Gastroesophageal sphincter (tissue), 4 donors: ENCODE measurements at places on chromosomes 16 and 17. TPM values are rescaled to one million over a fixed set of nuclear protein-coding genes. Genes with fewer than 3 reads are reported as not detected.

DNA sequence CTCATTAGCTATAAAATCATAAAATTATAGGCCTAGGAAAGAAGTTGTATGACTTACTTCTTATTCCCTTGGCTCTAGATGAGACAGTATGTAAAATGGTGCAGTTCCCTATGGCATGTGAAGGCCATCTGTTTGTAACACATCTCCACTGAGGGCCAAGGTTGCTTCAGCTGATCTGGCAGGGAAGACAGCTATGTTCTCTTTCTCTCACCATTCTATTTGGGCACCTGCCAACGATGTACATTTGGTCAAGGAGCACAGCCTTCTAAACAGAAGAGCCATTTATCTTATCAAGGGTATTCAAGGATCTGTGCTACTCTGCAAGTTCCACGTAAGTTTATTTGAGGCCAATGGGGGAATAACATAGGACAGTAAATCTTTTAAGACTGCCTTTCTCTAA is 129.8 kb upstream of the TOM1L1 start:
- no peak for ATAC-seq

- no peak for ATAC-seq
These were observed 61.3 kb upstream of the ADORA2B start for GRCh38 chr17:15883617-15884111.

DNA sequence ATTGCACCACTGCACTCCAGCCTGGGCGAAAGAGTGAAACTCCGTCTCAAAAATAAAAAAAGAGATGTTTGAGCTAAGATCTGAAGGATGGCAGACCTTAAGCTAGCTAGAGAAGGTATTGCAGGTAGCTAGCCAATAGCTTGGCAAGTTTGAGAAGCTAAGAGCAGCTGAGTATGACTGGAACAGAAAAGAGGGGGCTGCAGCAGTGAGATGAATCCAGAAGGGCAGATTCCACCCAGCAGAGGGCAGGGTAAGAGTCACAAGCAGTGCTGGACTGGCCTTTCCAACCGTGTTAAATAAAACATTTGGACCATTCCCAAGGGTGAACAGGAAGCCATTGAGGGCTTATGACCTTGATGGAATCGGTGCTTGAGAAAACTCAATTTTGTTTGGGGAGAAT is 5.7 kb upstream of the PHAF1 start:
- ATAC-seq: no peak

CRHR1 gene
- 0.10 TPM for total RNA-seq
